Hippocampal formation (tissue), 2 donors: ENCODE measurements at places on chromosomes 12 and 14.

GRCh38 chr12:65318186-65318685 is 39.8 kb downstream of the MSRB3 start:
- DNase-seq: no peak

DNA sequence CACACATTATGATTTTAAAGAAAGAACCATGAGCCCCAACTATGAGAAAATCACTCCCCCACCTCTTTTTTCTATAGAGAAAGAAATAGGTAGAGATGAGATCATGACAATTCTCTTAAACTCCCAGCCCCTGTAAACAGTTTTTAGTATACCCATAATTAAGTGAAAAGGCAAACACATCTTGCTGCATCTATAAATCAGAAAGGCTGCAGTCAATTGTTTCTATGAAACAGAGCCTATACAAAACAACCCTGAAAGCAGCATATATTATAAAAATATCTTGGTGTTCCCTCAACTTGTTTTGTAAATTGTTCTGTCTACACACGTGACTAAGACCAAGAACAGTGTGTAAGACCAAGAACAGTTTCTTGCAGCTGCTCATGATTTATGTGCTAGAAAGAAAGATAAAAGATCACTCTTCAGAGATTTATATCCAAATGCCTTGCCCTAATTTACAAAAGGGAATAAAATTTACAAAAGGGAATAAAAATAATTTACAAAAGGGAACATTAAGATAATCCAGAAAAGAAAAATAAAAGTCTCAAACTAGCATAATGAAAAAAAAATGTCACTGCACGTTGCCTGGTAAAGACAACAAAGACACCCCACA is 4.8 kb downstream of the KITLG start:
- no peak for DNase-seq

DNA sequence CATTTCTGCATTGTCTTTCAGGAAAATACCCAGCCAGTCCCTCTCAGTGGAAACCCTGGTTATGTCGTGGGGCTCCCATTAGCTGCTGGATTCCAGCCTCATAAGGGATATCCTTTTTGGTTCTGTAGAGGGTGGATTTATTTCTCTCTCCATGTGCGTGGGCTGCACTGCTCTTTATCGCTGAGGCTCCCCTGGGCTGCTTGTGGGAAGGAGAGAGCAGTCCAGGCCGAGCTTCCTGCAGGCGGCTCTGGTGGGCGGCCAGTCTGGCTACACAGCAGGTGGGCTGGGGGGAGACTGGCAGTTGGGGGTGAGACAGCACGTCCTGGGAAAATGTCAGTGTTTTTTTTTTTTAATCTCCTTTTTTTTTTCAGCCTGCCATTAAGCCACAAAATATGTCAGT is 27.6 kb downstream of the TCTN1 start:
- DNase-seq: no peak

DNA sequence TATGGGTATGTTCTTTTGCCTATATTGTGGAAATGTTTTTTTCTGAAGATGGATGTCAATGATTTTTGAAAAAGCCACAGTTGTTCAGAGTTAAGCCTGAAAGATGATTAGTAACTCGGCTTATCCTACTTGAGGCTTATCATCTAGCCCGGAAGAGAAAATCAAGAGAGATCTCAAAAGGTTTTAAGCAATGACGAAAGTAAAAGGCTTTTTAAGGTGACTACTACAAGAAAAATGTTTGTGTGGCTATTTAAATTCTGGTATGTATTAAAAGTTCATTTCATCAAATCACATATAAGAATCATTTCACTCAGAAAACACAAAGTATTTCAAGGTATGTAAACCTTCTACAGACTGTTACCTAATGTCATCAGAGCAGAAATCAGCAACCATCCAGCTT is 40.2 kb downstream of the HEATR5A start:
- no peak for DNase-seq

DNA sequence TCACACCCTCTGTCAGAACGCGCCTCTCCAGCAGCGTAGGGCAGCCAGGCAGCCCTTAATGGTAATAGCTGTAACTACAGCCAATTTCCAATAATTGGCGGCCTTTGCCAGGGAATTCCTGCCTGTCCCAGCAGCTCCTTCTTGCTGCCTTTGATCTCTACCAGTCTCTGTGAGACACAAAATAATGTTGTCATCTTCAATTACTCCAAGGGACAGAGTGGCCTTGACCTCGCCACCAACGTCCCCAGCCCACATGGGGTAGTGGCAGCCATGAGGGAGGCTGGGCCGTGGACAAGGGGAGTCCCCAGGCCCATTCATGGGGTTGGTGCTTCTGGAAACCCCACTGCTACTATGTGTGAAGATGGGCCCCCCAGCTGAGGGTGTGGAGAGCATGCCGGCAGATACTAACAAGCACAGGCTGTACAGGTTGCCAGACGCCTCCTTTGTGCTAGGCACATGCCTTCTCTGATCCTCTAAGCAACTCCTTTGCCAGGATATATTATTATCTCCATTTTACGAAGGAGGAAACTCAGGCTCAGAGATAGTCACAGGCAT is 17.4 kb upstream of the CLMN start:
- DNase-seq: no peak

DNA sequence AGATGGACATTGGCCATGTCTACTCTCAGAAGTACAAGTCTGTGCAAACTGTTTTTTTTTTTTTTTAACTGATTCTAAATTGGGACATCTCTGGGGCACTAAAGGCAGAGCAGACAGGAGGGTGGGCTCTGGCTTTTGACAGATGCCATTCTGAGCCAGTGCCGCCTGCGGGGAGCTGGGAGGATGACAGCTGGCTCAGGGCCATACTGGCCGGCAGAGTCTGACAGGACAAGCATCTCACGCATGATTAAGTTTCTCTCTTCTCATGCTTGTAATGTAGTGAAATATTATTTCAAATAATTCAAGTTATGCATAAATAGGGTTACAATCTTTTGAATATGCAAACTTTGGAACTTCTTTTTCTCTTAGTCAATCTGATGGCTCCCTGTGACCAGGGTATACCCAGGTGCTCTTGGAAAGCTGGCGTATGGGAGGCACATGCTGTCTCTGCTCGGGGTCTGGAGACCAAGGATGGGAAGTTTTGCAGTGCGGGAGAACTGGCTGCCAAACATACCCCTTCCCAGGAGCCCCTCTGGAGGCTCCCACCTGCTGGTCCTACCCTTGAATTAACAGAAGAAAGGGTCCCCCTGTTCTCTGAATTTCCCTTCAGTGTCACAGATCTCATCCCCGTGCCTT is 7.6 kb downstream of the CDCA4 start:
- no peak for DNase-seq
